ENCODE measurements at places on chromosomes 3 and 15. TPM values are rescaled to one million over a fixed set of nuclear protein-coding genes. Genes with fewer than 3 reads are reported as not detected.

GRCh38 chr15:85150130-85150480 is 168.4 kb downstream of the PDE8A start:
- H3K4me1 ChIP-seq = no peaks in the 10 kb centered on the region
- no peaks in the 10 kb centered on the region for H3K27me3 ChIP-seq
- no peak overlapping the region for H3K4me3 ChIP-seq

The ACKR4 gene
- polyA plus RNA-seq = 0.14 TPM

DNA sequence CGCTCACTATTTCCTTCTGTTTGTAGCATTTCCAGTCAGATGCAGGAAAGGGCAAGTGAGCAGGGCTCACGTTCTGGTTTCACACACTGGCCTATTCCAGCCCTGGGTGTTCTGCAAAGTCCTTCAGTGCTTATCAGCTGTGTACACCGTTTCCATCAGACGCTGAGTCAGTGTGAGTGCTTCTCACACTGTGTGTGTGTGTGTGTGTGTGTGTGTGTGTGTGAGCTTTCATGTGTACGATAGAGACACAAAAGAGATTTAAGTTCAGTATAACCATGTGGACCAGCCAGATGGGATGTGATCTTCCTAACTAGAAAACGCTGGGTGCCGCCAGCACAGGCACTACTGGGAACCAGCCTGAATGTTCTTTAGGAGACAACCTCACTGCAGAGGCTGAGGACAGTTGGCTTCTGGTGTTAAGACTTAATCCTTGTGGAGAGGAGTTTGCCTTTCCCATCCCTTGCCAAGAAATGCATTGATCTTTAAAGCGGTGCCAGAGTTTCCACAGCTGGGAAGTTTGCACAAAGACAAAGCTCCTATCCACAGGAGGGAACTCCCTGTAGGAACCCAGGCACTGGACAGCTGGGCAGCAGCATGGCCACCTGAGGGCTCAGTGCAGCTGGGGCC is 3.9 kb upstream of the CHSY1 start:
- H3K27ac ChIP-seq = no peak overlapping the region
- H3K4me3 ChIP-seq = no peak overlapping the region
- no peak for DNase-seq
- H3K27me3 ChIP-seq = no peaks in the 10 kb centered on the region
- H3K4me1 ChIP-seq = no peaks in the 10 kb centered on the region

DNA sequence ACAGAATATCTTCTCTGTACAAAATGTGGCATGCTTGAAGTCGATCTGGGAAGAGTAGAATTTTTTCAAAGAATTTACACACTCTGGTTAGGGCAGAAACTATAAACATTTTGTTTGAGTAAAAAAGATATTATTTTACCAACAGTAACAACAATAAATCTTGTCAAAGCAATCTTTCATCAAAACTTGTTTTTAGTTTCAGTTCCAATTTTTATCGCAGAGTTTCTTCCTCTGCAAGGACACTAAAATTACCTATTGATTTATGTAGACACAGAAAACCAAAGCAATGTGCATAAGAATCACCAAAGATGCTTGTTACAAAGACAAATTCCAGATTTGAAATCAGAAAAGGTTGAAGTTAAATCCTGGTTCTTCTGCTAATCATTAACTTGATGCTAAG is 61.9 kb downstream of the CGGBP1 start:
- H3K36me3 ChIP-seq = no peaks in the 10 kb centered on the region
- no peak for DNase-seq
- no peak overlapping the region for H3K4me3 ChIP-seq

The GABRR3 gene
- not detected for polyA plus RNA-seq

GRCh38 chr15:59434481-59434880 is 3.5 kb upstream of the FAM81A start:
- DNase-seq = no peak
- H3K27ac ChIP-seq = no peak overlapping the region
- peaks cover 13% of the 10 kb centered on the region for H3K4me1 ChIP-seq
- peaks cover 19% of the 10 kb centered on the region for H3K27me3 ChIP-seq

DNA sequence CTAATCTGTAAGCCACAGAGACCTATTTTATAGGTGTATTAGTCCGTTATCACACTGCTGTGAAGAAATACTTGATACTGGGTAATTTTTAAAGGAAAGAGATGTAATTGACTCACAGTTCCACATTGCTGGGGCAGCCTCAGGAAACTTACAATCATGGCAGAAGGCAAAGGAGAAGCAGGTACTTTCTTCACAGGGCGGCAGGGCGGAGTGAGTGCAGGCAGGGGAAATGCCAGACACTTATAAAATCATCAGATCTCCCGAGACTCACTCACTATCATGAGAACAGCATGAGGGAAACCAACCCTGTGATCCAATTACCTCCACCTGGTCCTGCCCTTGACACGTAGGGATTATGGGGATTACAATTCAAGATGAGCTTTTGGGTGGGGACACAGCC is 108.7 kb downstream of the GALK2 start:
- no peak overlapping the region for H3K4me3 ChIP-seq
- H3K27ac ChIP-seq = no peak overlapping the region
- no peaks in the 10 kb centered on the region for H3K4me1 ChIP-seq

DNA sequence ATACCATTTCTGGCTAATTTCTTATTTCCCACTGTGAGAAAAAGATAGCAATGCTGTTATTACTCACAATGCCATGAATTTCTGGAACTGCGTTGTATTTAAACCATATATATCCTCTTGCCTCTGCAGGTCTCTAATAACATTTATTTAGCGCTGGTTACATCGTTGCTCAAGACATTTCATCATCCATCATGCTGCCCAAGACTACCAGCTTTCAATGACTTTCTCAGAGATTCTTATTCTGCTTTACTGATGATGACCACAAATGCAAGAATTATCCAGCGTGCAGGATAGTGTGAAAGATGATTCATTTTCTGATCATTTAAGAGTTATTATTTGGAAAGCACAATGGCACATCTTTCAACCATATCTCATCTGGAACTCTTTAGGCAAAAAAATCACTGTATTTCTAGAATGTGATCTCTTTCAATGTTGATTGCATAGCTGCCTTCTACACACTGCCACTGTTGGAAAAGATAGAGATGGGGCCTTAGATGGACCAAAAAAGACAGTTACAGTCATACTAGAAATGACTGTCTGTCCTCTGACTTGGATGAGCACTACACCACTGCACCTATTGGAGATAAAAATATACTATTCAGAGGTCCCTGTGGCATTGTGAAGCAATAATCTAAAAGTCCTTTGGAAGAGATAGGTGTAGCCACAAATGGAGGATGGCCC is 716.1 kb downstream of the NSUN3 start:
- no peaks in the 10 kb centered on the region for H3K27me3 ChIP-seq
- no peaks in the 10 kb centered on the region for H3K36me3 ChIP-seq
- H3K27ac ChIP-seq = no peak overlapping the region

- H3K27me3 ChIP-seq = no peaks in the 10 kb centered on the region
- H3K4me1 ChIP-seq = peaks cover 17% of the 10 kb centered on the region
- no peak for DNase-seq
- H3K4me3 ChIP-seq = no peak overlapping the region
Measured at GRCh38 chr3:29279286-29279685, 1.6 kb upstream of the RBMS3 start.

GRCh38 chr3:108552267-108553159 is 36.7 kb downstream of the CIP2A start:
- H3K27ac ChIP-seq = no peak overlapping the region
- H3K4me3 ChIP-seq = no peak overlapping the region
- DNase-seq = no peak
- no peaks in the 10 kb centered on the region for H3K27me3 ChIP-seq

- no peak overlapping the region for H3K27ac ChIP-seq
- no peaks in the 10 kb centered on the region for H3K36me3 ChIP-seq
- H3K27me3 ChIP-seq = no peaks in the 10 kb centered on the region
- peaks cover 7% of the 10 kb centered on the region for H3K4me1 ChIP-seq
Measured at GRCh38 chr3:123750209-123750608, 133.9 kb downstream of the MYLK start.

The GOLGB1 gene
- polyA plus RNA-seq = 21.7 TPM

- no peak for DNase-seq
- no peaks in the 10 kb centered on the region for H3K27me3 ChIP-seq
- peaks cover 19% of the 10 kb centered on the region for H3K4me1 ChIP-seq
- H3K36me3 ChIP-seq = no peaks in the 10 kb centered on the region
Measured at GRCh38 chr3:18113417-18113816, 311.7 kb downstream of the SATB1 start.

DNA sequence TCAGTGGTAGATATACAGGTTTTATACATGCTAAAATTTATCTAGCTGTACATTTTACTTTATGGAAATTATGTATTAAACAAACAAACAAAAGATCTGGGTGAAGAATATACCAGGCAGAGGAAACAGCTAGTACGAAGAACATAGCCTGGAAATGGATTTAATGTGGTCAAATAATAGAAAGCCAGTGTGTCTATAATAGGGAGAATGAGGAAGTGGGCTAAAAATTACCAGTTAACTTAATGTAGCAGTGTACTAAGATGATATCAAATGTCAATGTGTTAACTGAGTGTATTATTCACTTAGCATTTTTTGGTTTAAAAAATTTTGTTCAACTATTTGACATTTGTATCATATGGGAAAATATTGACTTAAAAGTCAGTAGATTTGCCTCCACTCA is 22.8 kb upstream of the SLC15A2 start:
- no peaks in the 10 kb centered on the region for H3K4me1 ChIP-seq
- no peaks in the 10 kb centered on the region for H3K36me3 ChIP-seq
- no peak overlapping the region for H3K4me3 ChIP-seq
- H3K27ac ChIP-seq = no peak overlapping the region

DNA sequence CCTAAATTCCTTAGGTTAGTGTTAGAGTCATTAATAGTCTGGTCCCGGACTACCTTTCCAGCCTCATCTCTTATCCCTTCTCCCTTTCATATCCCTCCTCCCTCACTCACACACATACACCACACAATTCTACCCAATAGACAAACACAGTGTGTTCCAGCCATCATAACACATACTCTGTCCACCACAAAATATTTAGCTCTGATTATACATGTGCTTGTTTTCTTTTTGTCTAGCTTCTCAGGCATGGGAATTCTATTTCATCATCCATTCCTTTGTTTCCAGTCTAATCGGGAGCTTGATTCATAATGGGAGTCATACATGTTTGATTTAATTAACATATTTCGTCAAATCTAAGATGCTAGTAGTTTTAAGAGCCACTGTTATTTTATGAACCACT is 161.8 kb upstream of the BFSP2 start:
- no peaks in the 10 kb centered on the region for H3K36me3 ChIP-seq
- DNase-seq = no peak
- H3K4me3 ChIP-seq = no peak overlapping the region
- no peaks in the 10 kb centered on the region for H3K4me1 ChIP-seq
- no peaks in the 10 kb centered on the region for H3K27me3 ChIP-seq

DNA sequence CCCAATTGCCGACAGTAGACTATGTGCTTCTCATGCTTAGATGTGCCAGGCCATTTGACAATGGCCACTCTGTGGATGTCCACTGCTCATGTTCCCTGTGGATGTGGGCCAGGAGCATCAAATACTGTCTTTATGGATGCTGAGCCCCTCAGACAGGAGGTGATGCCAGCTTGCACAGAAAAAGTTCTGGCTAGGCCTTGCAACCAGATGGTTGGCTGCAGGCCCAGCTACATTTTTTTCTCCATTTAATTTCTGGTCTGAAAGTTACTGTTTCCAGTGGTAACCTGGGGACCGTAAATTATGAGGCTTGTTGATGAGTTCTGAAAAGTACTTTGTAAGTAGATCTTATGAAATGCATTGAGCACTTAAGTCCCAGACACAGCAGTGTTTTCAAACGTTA is 228.5 kb downstream of the CHL1 start:
- no peak overlapping the region for H3K27ac ChIP-seq
- DNase-seq = no peak
- H3K4me3 ChIP-seq = no peak overlapping the region
- no peaks in the 10 kb centered on the region for H3K4me1 ChIP-seq

DNA sequence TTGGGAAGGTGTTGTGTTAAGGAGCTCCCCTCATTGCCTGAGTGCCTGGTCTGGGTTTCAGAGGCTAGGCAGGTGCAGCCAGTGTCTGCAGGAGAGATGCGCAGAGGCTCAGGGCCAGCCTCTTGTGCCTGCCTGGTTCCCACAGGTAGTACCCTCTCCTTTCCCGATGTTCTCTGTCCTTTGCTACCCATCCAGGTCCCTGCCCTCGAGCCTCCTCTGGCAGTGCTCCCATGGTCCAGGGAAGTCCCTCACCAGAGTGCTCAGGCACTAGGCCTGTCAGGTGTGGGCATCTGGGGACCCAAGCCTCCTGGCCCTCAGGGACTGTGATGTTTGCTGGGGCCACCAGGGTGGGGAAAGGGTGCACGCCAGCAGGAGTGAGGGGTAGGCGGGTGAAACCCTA is 5.0 kb downstream of the TRPM1 start:
- no peaks in the 10 kb centered on the region for H3K4me1 ChIP-seq
- H3K27me3 ChIP-seq = no peaks in the 10 kb centered on the region
- no peaks in the 10 kb centered on the region for H3K36me3 ChIP-seq
- no peak for DNase-seq
- H3K27ac ChIP-seq = no peak overlapping the region

- no peaks in the 10 kb centered on the region for H3K27me3 ChIP-seq
- no peaks in the 10 kb centered on the region for H3K36me3 ChIP-seq
- DNase-seq = no peak
- no peak overlapping the region for H3K4me3 ChIP-seq
- H3K27ac ChIP-seq = no peak overlapping the region
- peaks cover 18% of the 10 kb centered on the region for H3K4me1 ChIP-seq
Measured at GRCh38 chr15:81297603-81298575, 26.1 kb downstream of the STARD5 start.

GRCh38 chr3:126052196-126053058 is 31.5 kb downstream of the SLC41A3 start:
- H3K4me3 ChIP-seq = no peak overlapping the region
- H3K4me1 ChIP-seq = peaks cover 20% of the 10 kb centered on the region
- H3K27ac ChIP-seq = no peak overlapping the region
- H3K27me3 ChIP-seq = no peaks in the 10 kb centered on the region
- peaks cover 1% of the 10 kb centered on the region for H3K36me3 ChIP-seq

DNA sequence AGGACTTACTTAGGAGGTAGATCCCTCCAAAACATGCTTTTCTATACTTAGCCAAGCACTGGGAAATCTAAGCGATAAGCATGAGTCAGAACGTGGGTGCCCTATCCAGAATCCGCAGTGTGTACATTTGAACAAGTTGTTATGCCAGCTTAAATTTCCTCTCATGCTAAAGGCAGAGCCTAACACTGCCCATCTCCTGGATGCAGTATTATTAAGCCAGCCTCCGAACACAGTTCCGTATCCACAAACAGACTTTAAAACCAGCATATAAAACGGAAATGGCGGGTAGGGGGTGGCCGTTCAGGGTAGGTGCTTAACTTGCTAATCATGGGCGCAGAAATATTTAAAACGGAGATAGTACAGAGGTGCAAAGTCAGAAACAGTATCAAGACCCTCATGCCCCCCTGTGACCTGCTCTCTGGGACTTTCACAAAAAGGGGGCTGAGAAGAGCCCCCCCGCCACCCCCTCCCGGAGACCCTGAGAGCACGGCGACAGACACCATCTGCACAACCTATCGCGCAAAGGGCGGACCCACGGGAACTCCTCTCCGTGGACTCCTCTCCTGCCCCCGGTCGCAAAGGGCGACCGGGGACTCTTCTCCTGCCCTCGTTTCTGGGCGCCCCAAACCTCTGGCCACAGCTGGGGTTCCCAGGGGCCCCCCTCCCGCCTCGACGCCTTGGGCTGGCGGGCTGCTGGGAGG is 889 bp upstream of the LRRIQ4 start:
- no peaks in the 10 kb centered on the region for H3K36me3 ChIP-seq
- no peak overlapping the region for H3K27ac ChIP-seq
- H3K4me3 ChIP-seq = peak overlapping the region; percentile 64
- H3K27me3 ChIP-seq = no peaks in the 10 kb centered on the region

- H3K4me1 ChIP-seq = peaks cover 36% of the 10 kb centered on the region
- H3K27ac ChIP-seq = no peak overlapping the region
- H3K36me3 ChIP-seq = no peaks in the 10 kb centered on the region
- no peak overlapping the region for H3K4me3 ChIP-seq
Measured at GRCh38 chr3:57953576-57953975, 54.6 kb upstream of the FLNB start.
